ENCODE measurements at places on chromosomes 2 and 18.

DNA sequence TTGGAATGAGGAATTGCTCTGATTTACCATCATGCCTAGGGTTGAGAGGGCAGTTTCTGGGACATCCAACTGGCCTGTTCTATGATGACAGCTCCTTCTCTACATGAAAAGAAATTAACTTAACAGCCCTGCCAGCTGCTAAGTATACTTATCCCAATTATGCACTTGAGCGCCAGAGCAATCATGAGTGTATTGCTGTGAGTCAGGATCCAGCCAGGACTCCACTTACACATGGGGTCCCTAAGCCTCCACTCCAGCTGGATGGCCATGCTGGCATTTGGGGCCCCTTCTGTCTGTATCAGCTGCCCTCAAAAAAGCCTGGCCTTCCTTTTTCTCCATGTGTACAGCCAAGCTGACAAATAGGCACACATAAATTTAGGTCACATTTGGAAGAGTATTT, 481.9 kb downstream of the TMX3 start:
- no peak for DNase-seq

GRCh38 chr2:113251118-113251517, 27.6 kb downstream of the PAX8 start:
- peak; percentile 46 for DNase-seq

GRCh38 chr2:181639686-181640085, 17.2 kb downstream of the CERKL start:
- no peak for DNase-seq

GRCh38 chr18:6257950-6258349, 156.8 kb downstream of the L3MBTL4 start:
- DNase-seq: no peak

DNA sequence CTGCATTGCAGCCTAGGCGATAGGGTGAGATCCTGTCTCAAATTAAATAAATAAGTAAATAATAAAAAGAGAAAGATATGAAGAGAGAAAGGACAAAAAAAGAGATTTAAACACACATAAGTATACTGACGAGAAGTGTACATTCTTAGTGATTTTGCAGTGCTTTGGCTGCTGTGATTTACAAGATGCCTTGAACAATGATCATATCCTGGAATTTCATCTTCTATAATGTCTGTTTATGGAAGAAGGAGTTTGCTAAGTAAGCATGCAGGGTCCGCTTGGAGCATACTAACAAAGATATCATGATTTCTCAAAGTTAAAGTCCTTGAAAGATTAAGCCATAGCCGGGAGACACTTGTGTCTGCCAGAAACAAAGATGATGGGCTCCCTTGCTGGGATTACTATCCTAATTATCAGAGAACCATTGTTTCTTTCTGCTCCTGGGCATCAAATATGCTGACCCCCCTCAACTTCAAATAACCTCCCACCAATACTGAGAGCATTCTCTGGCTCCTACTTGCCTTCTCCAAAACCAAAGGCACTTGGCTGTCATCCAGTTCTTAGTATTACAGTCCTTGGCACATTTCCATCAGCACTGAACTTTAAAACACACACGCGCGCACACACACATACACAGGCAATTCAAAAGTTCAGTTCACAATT, 47.5 kb upstream of the STAM2 start:
- peak; percentile 9 for DNase-seq

GRCh38 chr18:68234131-68234530, 480.8 kb downstream of the TMX3 start:
- no peak for DNase-seq

DNA sequence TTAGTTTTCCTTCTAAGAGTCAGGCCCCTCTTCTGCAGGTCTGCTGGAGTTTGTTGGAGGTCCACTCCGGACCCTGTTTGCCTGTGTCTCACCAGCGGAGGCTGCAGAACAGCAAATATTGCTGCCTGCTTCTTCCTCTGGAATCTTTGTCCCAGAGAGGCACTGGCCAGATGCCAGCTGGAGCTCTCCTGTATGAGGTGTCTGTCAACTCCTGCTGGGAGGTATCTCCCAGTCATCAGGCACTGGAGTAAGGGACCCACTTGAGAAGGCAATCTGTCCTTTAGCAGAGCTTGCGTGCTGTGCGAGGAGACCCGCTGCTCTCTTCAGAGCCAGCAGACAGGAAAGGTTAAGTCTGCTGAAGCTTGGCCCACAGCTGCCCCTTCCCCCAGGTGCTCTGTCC, 4.8 kb downstream of the REG1B start:
- DNase-seq: no peak

- DNase-seq: peak; percentile 62
Observed at GRCh38 chr18:62716619-62717168, 1.4 kb downstream of the PHLPP1 start.

DNA sequence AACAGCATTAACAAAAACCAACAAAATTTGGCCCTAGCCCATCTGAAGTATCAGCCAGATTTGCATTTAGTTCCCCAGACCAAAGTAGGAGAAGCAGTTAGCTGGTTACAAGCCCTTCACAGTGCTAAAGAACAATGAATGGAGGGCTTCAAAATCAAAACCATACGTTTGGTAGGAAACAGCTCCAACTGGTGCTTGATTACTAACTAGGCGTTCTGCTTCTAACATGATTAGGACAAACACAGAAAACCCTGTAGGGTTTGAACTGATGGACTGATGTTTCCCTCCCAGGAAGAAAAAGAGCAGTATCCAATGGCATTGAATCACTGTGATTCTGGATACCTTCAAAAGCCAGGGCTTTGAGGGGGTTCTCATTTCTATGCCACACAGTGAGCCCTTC, 20.5 kb upstream of the STAT4 start:
- no peak for DNase-seq

All from activated CD4-positive, alpha-beta T cell treated with anti-CD3 and anti-CD28 coated beads for 36 hours (primary cell).